ENCODE measurements at places on chromosomes 1 and 21.
A peak's percentile ranks its signal among the peaks of the same experiment; 100 is the strongest.

- DNase-seq: no peak
These were observed 229.0 kb downstream of the FMN2 start for GRCh38 chr1:240320659-240321058.

DNA sequence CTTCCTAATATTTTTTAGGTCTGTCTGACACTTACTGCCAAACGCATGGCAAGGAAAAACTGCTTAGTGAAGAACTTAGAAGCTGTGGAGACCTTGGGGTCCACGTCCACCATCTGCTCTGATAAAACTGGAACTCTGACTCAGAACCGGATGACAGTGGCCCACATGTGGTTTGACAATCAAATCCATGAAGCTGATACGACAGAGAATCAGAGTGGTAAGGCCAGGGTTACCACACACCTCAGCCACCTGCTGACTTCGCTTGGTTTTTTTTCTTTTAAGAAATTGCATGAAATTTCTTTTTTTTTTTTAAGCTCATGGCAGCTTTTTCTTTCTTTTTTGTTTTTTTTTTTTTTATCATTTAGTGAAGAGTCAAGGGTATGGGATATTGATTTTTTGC is 17.2 kb downstream of the ATP1A1 start:
- no peak for DNase-seq

DNA sequence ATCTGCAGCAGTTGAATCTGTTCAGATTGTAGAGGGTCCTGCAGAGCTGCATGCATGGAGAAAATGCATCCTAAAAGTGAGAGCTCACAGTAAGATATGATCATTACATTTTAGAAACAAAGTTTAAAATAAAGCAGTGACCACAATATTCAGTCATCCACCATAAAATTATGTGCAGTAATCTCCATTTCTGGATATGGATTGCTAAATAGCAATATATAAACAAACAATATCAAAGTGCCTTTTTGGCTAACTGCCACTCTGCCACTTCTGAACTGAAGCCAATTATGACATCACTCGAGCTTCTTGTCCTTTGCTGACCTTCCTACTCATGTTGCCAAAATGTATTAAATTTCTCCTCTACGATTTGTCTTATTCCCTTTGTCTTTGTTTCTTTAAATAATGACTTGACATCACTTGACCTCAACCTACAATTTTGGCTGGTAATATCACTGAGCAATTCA is 262.0 kb upstream of the CXADR start:
- peak; percentile 27 for DNase-seq

- no peak for DNase-seq
These were observed 41.8 kb downstream of the SGIP1 start for GRCh38 chr1:66575739-66576138.

DNA sequence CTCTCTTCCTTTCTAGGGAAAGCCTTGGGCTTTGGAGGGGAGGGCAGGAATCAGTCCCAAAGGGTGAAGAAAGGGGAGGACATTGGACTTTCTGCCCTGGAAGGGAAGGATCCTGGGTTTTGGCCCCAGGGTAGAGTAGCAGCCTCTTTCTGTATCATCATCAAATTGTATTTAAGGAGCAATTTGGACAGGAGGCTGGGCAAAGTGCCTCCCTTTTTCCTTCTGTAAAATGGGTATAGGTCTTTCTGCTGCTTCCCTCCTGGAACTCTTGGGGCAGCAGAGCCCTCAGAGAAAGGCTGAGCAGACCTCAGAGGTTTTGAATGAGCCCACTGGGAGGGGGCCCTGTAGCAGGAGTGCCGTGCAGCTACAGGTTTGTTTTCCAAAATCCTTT is 38.4 kb downstream of the ARHGEF10L start:
- DNase-seq: no peak

GRCh38 chr21:33684923-33685560 is 42.7 kb downstream of the ITSN1 start:
- DNase-seq: no peak

GRCh38 chr1:20143318-20143717 is 4.2 kb downstream of the PLA2G2F start:
- DNase-seq: no peak

DNA sequence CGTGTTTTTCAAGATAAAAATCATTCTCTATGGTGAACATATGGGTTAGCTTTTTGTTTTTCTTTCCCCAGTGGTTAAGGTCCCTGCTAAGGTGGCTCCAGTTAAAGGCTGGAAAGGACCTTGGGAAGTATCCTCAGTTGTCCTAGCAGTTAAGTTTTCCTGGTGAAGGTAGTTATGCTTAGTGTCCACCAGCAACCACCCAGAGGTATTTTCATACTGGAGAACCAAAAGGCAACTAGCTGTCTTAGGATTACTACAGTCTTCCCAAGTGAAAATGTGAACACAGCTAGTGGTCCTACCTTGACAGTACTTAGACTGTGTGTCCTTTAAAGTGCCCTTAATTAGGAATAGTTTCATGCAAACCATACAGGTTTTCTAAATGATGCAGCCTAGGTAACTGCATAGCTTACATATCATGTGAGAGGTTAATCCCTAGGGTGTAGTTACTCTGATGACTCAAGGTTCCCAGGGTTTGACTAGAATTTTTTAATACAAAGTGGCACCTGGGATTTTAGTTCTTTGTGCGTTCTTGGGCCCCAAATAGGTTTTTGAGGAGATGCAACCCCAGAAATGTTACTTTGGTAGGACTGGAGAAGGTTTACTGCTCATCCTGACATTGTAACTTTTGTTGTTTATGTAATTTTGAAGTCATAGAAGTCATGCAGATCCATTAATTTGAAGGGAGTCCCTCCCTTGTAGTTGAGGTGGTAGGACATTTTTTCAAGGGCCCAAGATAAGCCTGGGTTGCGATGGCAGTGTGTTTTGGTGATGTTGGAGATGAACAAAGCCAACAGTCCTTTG is 36.5 kb downstream of the YY1AP1 start:
- no peak for DNase-seq

GRCh38 chr1:5991381-5992025 is 722 bp downstream of the NPHP4 start:
- DNase-seq: no peak

DNA sequence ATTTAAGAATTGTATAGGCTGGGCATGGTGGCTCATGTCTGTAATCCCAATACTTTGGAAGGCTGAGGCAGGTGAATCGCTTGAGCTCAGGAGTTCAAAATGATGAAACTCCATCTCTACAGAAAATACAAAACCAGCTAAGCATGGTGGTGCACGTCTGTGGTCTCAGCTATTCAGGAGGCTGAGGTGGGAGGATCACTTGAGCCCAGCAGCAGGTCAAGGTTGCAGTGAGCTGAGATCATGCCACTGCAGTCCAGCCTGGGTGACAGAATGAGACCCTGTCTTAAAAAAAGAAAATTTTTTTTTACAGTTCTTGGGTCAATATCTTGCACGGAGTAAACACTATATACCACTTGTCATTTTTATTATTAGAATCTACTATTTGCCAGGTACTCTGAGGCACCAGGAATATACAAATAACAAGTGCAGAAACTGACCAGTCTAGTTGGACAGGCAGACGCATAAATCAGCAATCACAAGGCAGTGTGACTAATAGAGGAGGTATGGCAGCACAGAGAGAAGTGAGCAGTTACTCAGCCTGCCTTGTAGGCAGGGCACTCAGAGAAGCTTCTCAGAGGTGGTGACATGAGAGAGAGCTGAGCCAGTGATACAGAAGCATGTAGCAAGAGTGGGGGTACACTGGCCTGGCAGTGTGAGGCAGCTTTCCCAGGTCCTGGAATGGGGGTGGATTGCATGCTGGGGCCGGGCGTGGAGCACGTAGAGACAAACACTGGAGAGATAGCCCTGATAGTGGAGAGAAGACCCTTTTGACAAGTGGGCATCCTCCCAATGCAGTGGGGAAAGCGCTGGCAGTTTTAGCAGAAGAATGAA is 8.0 kb downstream of the PHLDA3 start:
- no peak for DNase-seq

- DNase-seq: no peak
These were observed 32.3 kb downstream of the ERRFI1 start for GRCh38 chr1:7993593-7994479.

- DNase-seq: no peak
These were observed 8.1 kb upstream of the TFF1 start for GRCh38 chr21:42374457-42374856.

DNA sequence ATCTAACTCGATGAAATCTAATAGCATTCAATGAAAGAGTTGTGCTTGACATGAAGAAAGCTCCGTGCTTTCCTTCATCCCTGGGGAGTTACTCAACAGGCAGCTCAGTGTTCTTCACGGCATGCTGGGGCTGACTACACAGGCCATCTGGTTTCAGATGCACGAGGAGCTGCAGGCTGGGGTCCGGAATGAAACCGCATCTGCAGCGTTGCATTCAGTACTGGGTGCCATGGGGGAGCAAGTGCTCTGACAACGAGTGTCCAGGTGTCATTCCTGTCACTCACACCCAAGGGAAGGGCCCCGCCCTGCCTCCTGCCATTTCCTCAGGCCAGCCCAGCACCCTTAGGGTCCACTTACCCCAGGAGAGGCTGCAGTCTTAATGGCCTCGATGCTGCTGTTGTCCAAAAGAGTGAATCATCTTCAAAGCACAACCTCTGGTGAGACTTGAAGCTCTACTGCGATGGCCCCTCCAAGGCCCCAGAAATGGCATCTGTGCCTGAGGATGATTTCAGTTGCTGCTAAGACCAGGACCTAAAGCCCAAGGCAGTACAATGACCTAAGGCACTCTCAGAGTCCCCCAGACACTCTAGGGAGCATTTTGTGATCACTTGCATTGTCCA is 61.4 kb downstream of the STUM start:
- DNase-seq: no peak

GRCh38 chr1:186899977-186900376 is 71.2 kb downstream of the PLA2G4A start:
- DNase-seq: no peak

DNA sequence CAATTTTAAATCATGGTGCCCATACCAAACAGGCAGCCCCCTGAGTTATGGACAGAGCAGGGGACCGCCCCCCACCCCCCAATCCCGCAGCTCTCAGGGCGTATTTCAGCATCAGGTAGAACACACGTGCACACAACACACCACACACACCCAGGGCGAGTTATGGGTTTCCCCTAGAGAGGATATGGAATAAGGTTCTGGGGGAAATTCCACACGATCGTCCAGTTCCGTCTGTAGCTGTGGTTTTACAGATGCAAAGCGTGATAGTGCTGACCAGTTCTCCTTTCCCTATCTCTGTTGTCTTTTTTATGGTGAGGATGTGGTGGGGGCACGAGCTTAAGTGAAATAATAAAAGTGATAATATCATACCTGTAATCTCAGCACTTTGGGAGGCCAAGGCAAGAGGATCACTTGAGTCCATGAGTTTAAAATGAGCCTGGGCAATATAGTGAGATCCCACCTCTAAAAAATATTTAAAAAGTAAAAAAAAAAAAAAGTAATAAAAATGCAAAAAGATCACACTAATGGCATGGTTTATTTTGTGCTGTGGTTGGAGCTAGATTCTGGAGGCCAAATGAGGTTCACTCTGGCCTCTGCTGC is 25.1 kb downstream of the C2CD2 start:
- no peak for DNase-seq

DNA sequence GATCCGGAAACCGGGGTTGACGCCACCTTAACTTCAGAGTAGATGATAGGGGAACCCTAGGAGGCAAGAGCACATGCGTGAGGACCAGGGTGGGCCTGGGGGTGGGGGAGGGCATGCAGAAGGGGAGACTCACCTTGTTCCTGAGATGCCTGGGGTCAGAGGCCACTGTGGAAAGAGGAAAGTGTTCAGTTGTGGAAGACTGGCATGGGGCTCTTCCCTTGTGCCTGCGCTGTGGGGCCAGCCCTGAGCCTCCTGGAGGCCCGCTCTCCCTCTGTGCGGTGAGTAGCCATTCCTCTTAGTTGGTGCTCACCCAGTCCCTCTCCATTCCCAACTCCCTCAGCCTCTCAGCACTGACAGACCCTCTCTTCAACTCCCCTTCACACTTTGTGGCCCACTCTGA is 36.6 kb downstream of the FCRL5 start:
- no peak for DNase-seq

GRCh38 chr1:45443580-45444446 is 47.1 kb downstream of the TESK2 start:
- DNase-seq: no peak

DNA sequence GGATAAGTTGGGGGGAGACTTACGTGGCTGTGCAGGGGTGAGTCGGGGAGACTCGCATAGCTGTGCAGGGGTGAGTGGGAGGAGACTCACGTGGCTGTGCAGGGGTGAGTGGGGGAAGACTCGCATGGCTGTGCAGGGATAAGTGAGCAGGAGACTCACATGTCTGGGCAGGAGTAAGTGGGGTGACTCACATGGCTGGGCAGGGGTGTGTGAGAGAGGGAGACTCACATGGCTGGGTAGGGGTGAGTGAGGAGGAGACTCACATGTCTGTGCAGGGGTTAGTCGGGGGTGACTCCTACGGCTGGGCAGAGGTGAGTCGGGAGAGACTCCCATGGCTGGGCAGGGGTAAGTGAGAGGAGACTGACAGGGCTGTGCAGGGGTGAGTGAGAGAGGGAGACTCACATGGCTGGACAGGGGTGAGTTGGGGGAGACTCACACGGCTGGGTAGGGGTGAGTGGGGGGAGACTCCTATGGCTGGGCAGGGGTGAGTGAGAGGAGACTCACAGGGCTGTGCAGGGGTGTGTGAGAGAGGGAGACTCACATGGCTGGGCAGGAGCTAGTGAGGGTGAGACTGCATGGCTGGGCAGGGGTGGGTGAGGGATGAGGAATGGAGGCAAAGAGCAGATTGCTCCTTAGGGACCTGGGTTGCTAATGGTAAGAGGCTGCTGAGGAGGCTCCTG is 56.0 kb upstream of the ABCG1 start:
- DNase-seq: no peak

- DNase-seq: no peak
These were observed 11.8 kb upstream of the TTC22 start for GRCh38 chr1:54812801-54813484.

DNA sequence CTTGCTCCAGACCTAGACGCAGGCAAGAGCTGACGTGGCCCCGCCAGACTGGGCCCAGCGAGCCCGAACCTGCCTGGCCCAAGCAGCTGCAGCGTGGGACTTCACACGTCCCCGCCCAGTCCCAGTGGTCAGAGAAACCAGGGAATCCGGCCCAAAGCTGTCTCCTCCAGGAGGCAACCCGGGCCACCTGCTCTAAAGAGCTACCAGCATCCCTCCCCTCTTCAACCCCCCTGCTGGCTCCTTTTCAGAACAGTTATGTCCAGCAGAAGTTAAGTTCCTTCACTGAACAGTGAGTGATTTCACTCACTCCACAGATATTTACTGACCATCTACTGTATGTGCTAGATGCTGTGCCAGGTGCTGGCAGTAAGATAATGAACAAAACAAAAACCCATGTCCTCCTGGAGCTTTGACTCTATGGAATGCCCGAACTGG is 2.1 kb upstream of the EFNA1 start:
- no peak for DNase-seq

- DNase-seq: no peak
These were observed 86.8 kb downstream of the HLX start for GRCh38 chr1:220966041-220966440.

Measured in NCI-H2227 treated with DMSO at 0.1 percent for 48 hours (cell line).